DND-41 (cell line): ENCODE measurements at places on chromosomes 1 and 21.

DNA sequence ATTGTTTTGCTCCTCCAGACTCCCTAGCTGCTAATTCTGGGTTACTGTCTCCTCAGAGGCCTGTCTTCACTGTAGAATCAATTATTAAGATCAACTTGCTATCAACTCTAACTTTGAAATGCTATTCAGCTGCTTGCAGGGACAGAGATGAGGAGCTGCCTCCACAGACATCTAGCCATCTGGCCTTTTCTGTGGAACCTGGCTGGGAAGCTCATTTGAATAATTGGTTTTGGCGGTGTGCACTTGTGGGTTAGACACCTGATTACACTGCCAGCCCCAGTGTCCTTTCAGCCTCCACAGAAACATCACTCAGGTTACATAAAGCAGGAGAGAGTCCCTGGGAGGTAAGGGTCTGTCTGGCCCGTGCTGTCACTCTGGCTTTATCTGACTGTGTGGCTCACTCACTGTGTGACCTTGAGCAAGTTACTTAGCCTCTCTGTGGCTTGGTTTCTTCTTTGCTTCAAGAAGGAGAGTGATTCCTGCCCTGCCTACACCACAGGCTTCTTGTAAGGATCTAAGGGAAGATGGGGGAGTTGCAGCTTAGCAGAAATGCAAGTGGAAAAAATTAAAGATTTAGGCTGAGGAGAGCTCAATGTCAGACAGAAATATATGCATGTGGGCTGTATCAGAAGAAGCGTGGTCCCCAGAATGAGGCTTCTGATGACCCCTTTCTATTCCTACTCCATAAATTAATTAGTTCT, 131.6 kb downstream of the BEND5 start:
- DNase-seq = no peak

DNA sequence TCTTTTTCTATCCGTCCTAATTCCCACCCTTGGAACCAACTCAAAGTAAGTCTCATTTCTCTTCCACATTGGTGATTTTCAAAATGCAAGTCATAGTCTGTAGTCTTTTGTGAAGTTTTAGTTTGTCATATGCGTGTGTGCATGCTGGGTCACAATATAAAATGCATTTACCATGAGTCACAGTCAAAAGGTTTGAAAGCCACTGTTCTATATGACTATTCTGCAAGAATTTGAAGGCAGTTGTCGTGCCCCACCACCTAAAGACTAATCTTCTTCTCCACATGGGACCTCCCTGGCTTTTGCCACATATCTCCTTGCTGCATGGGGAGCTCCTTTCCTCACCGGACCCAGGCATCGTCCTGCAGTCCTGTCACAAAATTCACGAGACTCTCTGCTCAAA, 1.6 kb downstream of the STPG1 start:
- DNase-seq = no peak

GRCh38 chr1:8607906-8608305, 209.5 kb downstream of the RERE start:
- no peak for DNase-seq

GRCh38 chr1:64940025-64940424, 26.3 kb downstream of the JAK1 start:
- DNase-seq = no peak

DNA sequence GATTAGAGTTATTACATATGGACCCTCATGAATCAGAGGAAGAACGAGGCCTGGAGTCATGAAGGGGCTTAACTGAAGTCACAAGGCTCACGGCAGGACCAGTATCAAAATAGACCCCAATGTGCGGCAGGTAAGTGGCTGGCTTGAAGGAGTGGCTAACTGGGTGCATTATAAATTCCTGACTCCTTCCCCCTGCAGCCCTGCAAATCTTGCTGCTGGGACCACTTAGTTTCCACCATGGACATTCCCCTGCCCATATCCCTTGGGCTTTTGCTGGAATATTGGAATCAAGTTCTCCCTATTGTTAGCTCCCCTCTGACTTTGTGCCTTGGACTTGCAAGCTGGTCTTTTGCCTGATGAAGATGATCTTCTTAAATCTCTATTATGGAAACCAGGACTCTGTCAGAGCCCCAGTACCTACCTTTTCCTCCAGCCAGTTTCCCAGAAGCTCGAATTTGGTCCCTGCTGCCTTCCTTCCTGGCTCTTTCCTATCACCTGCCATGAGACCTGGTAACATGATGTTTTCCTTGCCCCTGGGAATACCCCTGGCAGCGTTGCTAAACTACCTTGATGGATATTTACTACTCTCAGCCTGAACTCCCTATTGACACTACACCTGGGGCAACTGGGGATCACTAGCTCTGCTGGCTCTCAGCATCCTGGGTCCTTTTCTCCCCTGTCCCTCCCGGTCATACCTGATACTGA, 156.0 kb upstream of the JUN start:
- DNase-seq = no peak

DNA sequence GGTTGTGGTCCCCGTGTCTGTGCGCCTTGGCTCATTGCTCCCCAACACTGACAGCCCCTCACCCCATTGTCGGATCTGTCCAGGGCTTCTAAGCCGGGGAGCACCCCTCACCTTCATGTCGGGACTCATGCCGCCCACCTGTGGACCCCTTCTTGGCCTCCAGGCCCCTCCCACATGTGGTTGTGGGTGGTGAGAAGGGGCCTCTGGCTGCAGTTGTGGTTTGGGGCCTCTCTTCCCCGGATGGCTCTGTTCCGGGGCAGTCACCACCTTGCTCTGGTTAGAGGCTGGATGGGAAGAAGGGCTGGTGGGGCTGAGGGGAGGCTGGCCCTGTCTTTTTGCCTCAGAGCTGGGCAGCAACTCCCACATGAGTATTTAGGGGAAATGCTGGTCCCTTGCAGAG, 158.6 kb upstream of the C1orf174 start:
- no peak for DNase-seq

DNA sequence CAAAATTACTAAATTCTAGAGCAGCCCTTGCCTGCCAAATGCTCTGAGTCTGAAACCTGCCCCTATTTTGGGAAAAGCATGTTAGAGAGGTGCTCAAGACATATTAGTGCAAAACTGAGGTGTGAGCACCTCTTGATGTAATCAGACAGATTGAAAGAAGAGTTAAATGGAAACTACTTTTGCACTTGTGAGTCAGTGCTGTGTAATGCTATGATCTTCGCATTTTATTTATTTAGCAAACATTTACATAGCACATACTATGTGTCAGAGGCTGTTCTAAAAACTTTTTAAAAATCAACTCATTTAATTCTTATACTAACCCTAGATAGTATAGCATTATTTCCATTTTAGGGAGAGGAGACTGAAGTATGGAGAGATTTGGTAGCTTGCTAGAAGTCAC, 138.1 kb downstream of the ELAVL4 start:
- DNase-seq = no peak

GRCh38 chr1:158124034-158124433, 56.7 kb upstream of the CD1D start:
- DNase-seq = no peak

- no peak for DNase-seq
Observed at GRCh38 chr1:221190249-221190648, 311.0 kb downstream of the HLX start.

DNA sequence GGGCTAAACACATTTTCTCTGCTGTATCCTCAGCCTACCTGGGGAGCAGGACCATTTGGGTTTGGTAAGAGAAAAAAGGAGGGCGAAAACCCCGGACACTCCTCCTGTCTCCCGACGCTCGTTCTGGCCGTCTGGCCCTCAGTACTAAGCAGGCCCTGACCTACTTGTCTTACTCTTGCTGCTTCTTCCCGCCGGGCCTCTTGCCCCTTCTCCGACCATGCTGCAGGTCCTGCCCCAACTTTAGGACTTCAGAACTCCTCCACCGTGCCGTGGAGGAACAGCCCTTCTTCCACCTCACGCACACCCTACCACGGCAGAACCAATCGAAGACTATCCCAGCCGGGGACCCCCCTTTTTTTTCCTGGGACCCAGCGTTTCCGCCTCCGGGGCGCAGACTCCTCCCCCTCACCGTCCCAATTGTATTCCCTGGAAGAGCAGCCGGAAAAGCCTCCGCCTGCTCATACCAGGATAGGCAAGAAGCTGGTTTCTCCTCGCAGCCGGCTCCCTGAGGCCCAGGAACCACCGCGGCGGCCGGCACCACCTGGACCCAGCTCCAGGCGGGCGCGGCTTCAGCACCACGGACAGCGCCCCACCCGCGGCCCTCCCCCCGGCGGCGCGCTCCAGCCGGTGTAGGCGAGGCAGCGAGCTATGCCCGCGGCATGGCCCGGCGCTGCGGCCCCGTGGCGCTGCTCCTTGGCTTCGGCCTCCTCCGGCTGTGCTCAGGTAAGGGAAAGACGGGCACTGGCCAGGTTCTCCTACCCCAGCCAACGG, at the start of gene CHRNB2:
Gene CHRNB2, plus strand, starts transcription at position 393 of the 771 bp plus-strand sequence. Its CDS starts 267 bp downstream, at position 660.
- peak; percentile 80 for DNase-seq

DNA sequence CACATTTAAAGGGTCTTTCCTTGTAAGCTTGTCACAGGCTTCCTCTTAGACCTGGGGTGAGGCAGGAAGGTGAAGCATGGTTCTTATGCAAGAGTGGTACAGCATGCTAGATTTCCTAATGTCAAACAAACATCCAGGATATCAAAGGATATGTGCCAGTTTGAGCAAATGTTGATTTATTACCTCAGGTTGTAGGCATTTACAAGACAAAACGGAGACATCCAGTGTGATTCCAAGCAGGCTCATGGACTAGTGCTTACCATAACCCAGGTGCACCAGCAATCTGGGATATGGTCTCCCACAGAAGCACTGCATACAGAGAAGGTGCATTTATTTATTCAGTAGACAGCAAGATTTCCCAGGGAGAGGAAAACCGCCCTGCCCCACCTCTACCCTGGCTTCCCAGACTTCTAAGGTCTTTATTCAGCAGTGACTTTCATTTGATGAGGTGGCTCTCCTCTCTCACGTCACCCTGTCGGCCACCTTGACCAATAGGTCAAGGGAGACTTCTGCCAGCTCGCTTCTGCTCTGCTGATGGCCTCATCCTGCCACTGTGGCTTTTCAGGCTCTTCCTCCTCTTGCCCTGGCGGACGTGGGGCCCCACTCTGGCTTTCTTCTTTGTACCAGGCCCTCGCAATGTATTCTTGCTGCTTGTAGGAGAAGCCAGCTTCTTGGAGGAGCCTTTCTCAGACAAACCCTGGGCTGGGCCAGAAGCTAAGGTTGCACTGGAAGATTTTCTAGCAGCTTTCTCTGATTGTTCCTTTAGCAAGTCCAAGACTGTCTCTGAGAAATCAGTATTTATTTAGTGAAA, 25.6 kb downstream of the HHIPL2 start:
- no peak for DNase-seq

DNA sequence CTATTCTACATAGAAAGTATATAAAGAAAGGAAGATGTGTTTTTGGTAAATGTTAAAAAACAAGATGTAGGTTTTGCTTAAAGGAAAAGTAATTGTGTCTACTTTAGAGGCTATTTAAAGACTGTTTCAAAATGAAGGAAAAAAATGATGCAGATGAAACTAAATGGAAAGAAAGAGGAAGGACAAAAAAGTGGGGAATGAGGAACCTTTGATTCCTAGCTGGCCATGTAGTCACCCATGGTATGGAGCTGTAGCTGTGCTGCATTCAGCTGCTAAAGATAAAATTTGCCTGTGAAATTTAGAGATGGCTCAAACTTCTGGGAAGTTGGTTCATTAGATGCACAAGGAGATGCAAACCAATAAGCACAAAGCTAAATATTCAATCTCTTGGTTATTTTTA, 86.8 kb upstream of the SERBP1 start:
- DNase-seq = no peak

GRCh38 chr1:186864296-186864695, 35.5 kb downstream of the PLA2G4A start:
- no peak for DNase-seq

DNA sequence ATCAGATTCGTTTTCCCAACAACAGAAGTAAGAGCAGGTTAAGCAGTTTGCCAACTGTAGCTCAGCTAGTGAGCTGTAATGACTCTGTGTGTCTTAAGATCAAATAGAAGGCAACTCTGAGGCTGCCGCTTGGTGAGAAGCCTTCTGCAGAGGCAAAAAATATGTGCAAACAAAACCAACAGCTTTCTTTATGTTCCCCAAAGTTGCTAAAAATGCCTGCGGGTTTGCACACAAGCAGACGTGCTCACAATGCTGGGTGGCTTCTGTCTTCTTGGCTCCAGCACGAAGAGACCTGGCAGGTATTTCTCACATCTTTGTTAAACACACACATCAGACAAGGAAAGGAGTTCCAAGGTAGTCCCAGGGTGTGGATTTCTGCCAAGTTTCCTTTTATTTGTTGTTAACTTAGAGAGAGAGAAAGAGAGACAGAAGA, 158.9 kb upstream of the JUN start:
- no peak for DNase-seq

DNA sequence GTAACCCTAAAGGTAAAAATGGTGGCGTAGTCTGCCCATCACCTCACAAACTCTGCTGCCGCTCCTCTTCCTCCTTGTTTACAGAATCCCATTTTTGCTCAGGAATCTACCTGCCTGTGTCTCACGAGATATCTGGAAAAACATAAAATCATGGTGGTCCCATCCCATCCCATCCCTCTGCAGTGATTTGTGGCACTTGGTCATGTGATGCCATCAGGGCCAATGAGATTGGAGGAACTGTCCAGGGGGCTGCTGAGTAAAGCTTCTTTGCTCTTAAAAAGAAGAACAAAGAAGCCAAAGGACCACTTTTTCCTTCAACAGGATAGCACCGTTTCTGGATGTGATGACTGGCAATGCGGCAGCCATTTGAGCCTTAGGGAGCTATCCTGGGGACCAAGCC, 33.0 kb upstream of the CLDN14 start:
- no peak for DNase-seq

DNA sequence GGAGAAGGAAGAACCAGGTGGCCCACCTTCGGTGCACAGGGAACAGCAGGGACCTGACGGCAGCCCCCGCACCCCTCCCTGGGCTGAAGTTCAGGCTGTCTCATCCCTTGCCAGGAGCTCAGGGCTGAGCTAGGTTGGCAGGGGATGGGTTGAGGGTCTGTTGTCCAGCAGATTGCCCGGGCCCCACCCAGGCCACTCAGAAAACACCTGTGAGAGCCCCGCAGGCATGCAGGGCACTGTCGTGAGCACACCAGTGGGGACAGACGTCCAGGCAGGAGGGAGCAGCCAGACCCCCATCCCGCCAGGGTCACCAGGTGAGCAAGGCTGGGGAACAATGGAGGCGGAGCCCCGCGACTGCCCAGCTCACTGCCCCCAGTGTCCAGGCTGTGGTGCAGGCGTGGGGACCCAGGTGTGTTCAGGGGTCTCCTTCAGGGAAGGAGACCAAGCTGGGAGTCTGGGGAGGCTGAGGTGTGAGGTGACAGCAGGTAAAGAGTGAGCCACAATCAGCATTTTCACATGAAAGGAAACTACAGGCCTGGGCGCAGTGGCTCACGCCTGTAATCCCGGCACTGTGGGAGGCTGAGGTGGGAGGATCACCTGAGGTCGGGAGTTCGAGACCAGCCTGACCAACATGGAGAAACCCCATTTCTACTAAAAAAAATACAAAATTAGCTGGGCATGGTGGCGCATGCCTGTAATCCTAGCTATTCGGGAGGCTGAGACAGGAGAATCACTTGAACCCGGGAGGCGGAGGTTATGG, 9.4 kb upstream of the SAMD11 start:
- no peak for DNase-seq

- no peak for DNase-seq
Observed at GRCh38 chr1:212035835-212036605, 472 bp downstream of the DTL start.

DNA sequence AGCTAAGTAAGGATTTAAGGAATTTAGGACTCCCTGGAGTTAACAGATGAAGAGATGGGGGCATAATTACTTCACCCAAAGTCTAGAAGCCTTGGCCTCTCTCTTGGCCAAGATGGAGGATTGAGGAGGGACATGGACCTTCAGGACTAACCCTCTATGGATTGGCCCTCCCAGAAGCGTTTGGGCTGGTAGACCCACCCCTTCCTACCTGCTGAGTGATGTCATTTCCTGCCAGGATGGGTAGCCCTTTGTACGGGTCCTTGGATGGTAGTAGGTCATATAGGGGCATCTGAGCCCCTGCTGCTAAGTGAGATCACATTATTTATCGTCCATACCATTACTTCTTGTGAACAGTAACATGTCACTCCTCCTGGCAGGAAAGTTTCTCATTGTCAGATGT, 17.7 kb downstream of the LURAP1 start:
- DNase-seq = no peak
